ENCODE measurements at places on chromosomes 16 and 17.
A peak's percentile ranks its signal among the peaks of the same experiment; 100 is the strongest.

GRCh38 chr16:77408607-77409006, 26.2 kb downstream of the ADAMTS18 start:
- peak; percentile 68 for DNase-seq

- DNase-seq, result no peak
These were observed 20.7 kb upstream of the PRM1 start for GRCh38 chr16:11301645-11302501.

DNA sequence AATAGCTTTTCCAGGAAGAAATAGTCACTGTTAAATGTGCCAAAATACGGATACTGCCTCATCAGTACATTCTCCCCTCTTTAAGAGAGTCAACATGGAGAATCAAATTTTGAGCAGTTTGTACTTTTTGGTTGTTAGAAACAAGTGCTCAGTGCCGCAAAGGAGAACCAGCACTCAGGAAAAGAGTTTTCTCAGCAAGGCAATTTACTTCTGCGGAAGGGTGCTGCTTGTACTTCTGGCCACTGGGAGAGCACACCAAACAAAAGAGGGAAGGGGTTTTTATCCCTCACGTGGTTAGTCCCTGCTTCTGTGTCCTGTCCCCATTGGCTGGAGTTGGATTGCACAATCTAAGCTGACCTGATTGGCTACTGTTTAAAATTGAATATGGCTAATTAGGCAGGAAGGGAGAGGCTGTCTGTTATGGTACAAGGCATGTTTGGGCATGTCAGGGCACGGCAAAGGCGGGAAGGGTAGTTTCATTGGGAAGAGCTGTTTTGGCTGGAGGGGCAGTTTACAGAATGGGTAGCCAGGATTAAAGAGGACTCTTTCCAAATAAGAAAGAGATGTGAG, 499.3 kb downstream of the CDH13 start:
- DNase-seq, result no peak

- DNase-seq, result no peak
These were observed 33.1 kb upstream of the AKAP1 start for GRCh38 chr17:57051886-57052361.

GRCh38 chr16:1712791-1713261, 6.8 kb downstream of the MAPK8IP3 start:
- no peak for DNase-seq

DNA sequence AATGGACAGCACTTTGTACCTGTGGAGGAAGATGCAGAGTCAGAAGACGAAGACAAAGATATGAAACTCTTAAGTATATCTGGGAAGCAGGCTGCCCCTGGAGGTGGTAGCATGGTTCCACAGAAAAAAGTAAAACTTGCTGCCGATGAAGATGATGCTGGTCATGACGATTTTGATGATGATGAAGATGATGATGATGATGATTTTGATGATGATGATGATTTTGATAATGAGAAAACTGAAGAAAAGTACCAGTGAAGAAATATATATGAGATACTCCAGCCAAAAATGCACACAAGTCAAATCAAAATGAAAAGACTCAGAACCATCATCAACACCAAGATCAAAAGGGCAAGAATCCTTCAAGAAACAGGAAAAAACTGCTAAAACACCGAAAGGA, 268.5 kb upstream of the EEF2KMT start:
- DNase-seq, result no peak

GRCh38 chr16:83212301-83212841, 585.6 kb downstream of the CDH13 start:
- DNase-seq, result no peak

DNA sequence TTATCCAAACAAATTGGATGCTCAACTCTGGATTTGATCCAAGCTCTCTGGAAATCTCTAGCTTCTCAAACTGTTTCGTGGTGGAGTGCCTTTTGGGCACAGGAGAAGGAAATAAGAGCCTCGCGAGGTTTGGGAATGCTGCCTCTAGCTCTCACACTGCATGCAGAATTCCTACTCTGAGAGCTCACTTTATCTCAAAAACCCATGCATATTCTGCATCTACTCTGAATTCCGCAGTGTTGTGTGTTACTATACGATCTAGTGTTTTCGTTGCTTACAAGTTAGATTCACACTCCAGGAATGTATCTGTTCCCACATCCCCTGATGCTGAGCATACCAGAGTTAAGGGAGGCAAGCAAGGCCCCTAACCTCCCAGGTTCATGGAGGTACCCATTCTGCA, 462.7 kb downstream of the WWOX start:
- no peak for DNase-seq

DNA sequence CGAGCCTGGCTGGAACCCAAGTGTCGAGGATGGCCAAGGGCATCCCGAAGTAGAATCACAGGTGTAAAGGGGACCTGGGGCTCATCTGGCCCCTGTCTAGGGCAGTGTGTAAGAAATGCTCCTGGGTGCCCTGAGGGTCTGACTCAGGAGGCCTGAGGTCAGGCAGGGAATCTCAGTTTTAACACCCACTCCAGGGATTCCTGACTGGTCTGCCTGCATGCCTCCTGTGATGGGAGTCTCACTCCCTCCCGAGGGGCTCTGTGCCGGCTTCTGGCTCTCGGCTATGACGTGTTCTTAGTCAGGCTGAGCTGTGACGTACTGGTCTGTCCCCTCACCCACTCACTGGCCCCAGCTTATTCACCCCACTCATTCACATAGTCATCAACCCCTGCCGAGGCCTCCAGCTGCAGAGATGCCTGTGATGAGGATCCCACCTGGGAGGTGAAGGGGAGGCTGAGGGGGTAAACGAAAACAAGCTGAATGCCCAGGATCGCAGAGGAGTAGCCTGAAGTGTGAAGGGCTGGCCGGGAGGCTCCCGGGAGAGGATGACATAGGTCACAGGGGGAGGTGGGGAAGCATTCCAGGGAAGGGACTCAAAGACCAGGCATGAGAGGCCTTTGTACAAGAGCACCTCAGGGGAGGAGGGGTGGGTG, 23.8 kb downstream of the FAM83G start:
- no peak for DNase-seq

GRCh38 chr17:67819722-67820121, 5.6 kb upstream of the BPTF start:
- DNase-seq, result no peak

DNA sequence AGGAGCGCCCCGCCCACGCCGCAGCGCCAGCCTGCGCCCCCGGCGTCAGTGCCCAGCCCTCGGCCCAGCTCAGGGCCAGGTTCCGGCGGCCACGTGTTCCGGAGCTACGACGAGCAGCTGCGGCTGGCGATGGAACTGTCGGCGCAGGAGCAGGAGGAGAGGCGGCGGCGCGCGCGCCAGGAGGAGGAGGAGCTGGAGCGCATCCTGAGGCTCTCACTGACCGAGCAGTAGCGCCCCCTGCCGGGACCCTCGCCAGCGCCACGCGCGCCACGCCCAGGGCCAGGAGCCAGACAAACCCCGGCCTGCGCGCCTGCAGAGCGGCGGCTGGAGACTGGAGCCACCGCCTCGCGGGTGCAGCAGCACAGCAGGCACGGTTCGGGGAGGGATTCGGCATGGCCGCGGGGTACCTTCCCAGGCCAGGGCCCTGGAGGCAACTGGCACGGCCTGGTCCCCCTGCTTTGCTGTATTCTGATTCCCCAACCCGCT, 9.3 kb downstream of the CORO6 start:
- peak; percentile 53 for DNase-seq

GRCh38 chr17:3963237-3964201, 718 bp downstream of the ATP2A3 start:
- DNase-seq, result no peak

- DNase-seq, result no peak
These were observed 134.7 kb downstream of the ABCA8 start for GRCh38 chr17:68820476-68820824.

DNA sequence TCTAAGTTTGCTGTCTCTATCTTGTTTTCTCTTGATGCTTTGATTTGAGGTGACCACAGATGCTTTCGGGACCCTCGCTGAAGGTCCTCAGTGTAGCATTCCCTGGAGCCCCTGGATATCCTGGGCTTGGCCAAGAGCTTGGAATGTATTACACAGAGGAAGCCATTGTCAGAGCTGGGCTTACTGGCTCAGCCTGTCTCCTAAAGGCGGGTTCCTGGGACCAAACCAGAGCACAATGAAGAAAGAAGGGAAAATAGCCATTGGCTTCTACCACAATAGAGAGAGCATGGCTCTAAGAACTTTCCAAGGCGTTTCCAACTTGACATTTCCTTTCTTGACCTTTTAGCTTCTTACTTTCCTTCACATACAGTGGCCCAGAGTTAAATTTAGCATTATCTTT, 229.3 kb downstream of the HS3ST3A1 start:
- DNase-seq, result no peak

DNA sequence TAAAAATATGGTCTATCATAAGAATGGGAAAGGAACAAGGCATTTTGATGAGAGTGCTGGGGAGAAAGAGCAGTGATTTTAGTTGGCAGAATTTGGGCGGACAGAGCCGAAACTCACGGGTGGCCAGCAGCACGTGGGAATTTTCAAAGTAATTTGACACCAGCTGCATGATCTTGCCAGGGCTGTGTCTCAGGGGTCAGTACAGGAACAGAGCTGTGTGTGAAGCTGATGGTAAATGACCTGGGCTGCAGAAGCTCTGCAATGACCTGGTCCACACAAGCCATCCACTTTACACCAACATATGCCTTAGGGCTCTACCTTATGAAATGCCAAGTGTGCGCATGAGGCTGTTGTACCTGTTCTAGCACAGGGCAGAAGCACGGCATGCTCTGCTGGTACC, 112.0 kb downstream of the ZFHX3 start:
- DNase-seq, result no peak

GRCh38 chr17:62678214-62678919, 50.9 kb downstream of the MRC2 start:
- DNase-seq, result no peak

- peak; percentile 99 for DNase-seq
These were observed 481.9 kb downstream of the SOX9 start for GRCh38 chr17:72602517-72603419.

GRCh38 chr16:71865173-71865863, 18.7 kb downstream of the ZNF821 start:
- DNase-seq, result no peak

DNA sequence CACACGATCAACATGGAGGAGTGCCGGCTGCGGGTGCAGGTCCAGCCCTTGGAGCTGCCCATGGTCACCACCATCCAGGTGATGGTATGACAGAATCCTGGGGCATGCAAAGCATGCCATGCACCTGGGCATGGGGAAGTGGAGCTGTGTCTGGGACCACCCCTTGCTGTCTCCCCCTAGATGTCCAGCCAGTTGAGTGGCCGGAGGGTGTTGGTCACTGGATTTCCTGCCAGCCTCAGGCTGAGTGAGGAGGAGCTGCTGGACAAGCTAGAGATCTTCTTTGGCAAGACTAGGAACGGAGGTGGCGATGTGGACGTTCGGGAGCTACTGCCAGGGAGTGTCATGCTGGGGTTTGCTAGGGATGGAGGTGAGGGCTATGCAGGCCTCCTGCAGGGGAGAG, 6.7 kb downstream of the IFI35 start:
- no peak for DNase-seq

DNA sequence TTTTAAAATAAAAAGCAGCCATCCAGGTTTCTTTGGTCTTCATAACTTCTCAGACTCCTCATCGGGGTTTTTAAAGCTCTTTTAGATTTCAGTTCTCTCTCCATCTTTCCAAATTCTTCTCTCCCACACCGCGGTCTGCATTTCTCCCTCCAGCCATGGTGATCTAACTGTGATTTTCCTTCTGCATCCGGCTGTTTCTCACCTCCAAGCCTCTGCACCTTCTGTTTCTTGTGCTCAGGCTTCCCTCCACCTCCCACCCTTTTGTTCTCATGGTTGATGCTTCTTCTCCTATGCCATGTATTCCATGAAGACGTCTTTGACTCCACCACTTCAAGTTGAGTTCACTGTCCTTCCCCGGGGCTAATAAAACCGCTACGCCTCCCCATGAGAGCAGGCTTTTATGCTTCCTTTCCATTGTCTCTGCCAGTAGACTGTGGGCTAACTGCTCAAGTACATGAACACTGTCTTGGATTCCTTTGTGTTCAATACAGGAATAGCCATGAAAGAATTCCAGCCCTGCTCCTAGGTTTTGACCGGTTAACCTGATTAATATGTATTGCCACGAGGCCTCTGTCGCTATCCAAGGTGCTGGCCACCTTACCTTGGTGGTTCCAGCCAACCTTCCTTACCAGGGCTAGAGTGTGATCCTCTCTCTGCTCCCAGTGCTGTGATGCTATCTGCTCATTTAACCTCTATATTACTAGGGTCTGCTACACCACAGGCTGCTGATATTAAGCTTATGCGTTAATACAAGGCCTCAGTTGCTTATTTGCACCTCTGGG, 625.1 kb downstream of the HS3ST4 start:
- DNase-seq, result no peak

GRCh38 chr16:630815-631405, at the start of gene WFIKKN1:
Gene WFIKKN1, plus strand, starts transcription at chr16:630985. Its CDS starts 269 bp downstream, at chr16:631254.
- no peak for DNase-seq

DNA sequence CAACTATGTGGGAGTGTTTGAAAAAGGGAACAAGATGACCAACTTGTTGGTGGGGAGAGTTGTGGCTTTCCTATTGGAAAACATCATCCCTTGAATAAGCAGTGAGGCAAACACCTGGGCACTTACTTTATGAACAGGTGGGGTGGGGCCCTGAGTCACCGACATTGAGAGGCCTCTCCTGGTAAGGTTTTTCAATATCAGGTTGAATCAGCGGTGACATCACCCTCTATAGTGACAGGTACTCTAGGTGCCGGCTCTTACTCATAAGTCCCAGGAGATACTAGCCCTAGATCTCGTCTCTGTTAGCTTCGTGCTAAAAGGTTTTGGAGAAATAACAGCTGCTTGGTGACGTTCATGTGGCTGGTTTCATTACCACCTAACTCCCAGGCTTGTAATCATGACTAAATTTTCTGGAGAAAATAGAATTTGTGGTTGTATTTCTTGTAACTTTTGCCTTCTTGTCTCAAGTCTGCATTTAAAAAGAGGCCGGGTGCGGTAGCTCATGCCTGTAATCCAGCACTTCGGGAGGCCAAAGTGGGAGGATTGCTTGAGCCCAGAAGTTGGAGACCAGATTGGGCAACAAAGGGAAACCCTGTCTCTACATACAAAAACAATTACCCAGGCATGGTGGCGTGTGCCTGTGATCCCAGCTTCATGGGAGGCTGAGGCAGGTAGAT, 19.3 kb downstream of the CDH1 start:
- DNase-seq, result peak; percentile 78

DNA sequence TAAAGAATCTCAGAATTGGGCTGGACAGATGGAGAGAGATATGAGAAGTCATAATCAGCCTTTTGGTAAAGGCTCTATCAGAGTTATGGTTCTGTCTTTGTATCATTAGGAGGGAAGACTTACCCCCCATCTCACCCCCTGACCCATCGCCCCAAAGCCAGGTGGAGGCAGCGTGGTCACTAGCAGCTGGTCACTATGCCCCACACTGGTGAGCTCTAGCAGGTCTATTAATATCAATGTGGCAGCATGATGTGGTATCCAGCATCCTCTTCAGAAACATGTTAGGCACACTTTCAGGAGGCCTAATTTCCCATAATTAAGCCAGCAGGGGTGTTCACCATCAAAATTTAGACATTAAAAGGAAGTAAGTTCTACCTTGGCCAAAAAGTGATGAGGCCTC, 183.8 kb upstream of the COX10 start:
- no peak for DNase-seq

Data from renal cortical epithelial cell (primary cell).